ENCODE measurements at places on chromosomes 7 and 10.

GRCh38 chr10:56370217-56371113, 9.4 kb upstream of the ZWINT start:
- peak; percentile 32 for DNase-seq

- no peak for DNase-seq
Observed at GRCh38 chr10:70348228-70348850, 34.1 kb downstream of the LRRC20 start.

DNA sequence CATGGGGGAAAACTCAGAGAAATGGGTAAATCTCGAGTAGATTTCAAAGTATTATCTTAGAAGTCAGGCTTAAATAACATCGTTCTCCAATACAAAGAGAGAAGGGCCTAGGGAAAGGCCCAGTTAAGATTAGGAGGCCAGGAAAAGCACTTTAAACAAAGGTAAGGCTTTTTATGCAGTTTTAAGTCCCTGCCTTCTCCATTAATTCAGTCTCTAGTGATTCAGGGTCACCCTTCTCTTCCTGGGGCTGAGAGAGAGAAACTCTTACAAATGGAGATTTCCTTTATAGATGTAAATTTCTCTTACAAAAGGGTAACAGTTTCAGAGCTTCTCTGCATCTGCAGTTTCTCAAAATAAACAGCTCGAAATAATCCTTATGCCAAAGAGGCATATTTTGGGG, 179.3 kb downstream of the HECW1 start:
- DNase-seq, result no peak

DNA sequence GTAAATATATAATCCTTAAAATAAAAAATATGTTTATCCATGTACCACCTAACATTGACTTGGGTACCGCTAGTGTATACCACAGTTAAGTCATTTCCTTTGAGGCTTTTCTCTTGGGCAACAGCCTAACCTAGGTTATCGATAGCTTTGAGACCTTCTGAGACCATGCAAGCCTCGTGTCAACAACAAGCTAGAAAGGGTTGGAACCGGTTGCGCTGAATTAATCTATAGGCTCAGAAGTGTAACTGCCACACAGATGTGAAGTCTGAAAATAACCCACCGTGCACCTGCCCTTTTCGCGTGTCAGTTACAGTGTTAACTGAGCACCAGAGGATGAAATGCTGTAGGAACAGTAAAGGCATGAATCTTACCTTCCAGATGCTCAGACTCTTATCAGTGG, 59.8 kb downstream of the ARID5B start:
- peak; percentile 27 for DNase-seq

DNA sequence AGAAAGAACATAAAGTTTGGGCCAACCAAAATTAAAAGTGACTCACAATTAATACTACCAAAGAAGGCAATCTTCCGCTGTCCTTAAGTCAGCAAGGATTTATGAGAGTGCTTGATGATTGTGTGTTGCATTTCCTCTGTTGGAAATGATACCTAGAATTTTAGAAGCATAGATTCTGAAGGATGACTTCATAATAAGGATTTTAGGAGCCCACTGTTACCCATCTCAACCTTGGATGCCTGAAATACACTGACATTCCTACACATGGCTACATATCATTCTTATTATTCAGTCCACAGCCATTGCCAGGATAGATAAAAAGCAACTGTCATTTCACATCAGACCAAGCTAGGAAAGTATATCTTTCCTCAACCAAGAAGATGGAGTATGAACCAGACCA, 823.8 kb downstream of the LRMDA start:
- no peak for DNase-seq

- no peak for DNase-seq
Observed at GRCh38 chr10:24215196-24215595, 6.3 kb downstream of the KIAA1217 start.

GRCh38 chr7:5408777-5409176, 14.9 kb downstream of the TNRC18 start:
- no peak for DNase-seq

DNA sequence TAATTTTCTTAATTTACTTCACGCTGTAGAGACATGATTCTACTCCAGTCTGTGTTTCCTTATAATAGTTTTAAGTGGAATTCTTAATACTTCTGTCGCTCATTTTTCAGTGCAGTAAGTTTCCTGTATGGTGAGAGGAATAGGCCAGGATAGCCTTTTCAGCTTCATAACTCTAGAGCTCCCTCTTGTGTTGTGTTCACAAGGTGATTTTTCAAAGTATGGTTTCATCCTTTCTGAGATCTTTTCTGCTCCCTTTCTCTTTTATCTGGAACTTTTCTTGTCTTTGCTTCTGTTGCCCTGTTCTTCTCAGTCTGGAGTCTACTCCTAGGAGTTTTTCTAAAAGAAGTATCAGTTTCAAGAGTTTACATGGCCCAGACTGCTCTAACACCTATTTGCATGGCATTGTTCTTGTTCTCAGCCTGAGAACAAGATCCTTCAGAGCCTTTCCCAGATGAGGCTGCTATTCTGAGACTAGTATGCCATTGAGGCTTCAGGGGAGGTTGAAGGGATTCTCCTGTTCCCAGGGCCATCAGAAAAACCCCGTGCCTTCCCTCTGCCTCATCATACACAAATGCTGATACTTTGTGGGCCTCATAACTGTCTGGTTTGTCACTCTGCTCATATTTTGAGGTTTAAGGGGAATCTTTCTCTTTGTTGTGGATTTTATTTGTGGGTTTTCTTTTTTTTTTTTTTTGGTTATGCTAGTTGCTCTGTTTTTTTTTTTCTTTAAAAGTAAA, 21.8 kb downstream of the NET1 start:
- DNase-seq, result no peak

- no peak for DNase-seq
Observed at GRCh38 chr7:130349911-130350782, 5.5 kb downstream of the CPA5 start.

GRCh38 chr7:95454438-95455045, 19.7 kb upstream of the PON2 start:
- no peak for DNase-seq

- no peak for DNase-seq
Observed at GRCh38 chr7:76196786-76197185, 4.9 kb upstream of the SRRM3 start.

DNA sequence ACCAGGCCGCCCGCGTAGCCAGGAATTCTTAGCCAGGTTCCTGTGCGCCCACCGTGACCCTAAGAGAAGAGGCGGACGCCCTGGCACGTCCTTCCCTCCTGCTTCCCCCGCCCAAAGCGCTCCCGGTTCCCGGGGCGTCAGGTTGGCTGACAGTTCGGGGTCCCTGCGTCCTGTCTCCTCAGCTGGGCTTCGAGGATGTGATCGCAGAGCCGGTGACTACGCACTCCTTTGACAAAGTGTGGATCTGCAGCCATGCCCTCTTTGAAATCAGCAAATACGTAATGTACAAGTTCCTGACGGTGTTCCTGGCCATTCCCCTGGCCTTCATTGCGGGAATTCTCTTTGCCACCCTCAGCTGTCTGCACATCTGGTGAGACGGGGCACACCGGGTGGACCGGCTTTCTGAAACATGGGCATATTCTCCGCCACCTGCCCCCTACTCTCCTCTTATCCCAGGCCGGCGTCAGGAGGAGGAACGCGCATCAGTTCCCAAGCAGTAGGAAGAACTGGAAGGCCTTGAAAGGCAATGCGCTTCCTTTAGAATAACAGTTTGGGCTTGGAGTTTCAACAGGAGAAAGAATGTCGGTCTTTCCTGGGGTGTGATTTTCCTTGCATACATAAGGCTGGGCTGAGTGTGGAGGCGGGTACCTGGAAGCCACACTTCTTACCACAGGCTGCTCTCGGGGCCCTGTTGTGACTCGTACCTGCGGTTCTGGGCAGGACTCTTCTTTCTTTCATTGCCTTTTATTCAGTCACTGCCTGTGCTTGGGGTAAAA, 728 bp downstream of the CAV2 start:
- peak; percentile 35 for DNase-seq

GRCh38 chr10:15236340-15236739, 67.8 kb upstream of the NMT2 start:
- no peak for DNase-seq

DNA sequence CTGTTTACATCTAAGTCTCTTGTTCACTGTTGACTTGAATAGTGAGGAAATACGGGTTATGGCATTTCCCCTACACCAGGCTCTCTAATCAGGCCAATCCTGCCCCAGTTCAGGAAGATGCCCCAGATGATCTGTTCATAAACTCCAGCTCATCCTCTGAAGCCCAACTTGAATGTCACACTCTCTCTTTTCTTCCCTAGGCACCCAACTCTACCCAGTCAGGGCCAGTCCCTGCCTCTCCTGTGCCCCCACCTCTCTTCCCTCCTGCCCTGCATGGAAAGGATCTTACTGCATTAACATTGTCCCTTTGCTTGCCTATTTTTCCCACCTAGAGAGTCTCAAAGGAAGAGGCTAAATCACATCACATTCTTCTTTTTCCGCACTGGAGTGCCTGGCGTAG, 10.6 kb upstream of the TRPV6 start:
- DNase-seq, result no peak

DNA sequence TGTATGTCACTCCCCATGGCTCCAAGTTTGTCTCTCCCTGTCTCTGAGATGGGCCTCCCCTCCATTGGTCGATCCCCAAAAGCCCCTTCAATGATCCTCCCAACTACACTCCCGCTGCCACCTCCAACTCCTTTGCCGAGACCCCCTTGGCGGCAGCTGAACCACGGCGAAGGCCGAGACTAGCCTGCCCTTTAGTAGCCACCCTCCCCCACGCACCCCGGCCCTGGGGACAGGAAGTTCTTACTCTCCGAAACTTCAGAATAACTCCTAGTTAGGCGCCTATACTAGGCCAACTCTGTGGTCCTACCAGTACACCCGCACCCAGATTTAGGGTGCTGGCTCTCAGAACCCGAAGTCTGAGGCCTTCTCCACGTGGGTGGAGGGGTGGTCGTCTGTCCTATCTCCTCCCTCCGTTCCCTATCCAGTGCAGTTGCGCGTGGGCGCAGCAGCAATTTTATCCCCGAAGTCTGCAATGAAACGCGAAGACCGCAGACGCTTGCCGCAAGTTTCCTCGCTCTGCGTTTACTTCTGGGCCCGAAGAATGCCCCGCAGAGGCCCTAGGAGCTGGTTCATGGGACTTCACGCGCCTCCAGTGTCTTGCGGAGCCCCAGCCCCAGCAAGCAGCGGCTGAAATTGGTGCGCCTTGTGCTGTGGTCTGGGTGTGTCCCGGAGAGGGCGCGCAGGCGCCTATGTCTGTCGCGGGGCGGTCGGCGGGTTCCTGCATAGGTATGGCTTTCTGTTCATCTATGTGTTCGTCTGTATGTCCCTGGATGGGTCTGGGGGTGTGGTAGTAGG, 82.6 kb upstream of the SLF2 start:
- no peak for DNase-seq

- DNase-seq, result no peak
Observed at GRCh38 chr10:124619195-124619594, 125.0 kb downstream of the FAM53B start.

DNA sequence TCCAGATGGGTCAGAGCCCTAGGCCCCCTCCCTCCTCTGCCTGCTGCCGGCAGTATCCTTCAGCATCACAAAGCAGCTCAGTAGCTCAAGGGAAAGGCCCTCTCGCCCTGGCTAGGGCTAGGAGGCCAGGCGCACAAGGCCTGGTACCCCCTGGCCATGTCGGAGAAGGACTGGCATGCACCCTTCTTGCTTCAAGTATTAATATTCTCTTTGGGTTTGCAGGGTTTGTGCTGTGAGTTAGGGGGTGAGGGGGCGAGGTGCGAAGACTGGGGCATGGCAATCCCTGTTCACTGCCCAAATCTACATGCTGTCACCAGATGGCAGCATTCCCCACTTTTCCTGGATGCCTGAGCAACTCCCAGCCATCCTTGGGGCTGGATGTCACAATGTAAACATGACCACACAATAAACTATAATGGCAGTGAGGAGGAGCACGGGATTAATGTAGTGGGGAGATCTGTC, 105.2 kb downstream of the NEURL1 start:
- DNase-seq, result no peak

- DNase-seq, result no peak
Observed at GRCh38 chr10:17006631-17007417, 122.8 kb downstream of the CUBN start.

- no peak for DNase-seq
Observed at GRCh38 chr7:148489678-148490077, 100.9 kb upstream of the C7orf33 start.

GRCh38 chr7:139647085-139647484, 123.6 kb downstream of the CLEC2L start:
- DNase-seq, result no peak

DNA sequence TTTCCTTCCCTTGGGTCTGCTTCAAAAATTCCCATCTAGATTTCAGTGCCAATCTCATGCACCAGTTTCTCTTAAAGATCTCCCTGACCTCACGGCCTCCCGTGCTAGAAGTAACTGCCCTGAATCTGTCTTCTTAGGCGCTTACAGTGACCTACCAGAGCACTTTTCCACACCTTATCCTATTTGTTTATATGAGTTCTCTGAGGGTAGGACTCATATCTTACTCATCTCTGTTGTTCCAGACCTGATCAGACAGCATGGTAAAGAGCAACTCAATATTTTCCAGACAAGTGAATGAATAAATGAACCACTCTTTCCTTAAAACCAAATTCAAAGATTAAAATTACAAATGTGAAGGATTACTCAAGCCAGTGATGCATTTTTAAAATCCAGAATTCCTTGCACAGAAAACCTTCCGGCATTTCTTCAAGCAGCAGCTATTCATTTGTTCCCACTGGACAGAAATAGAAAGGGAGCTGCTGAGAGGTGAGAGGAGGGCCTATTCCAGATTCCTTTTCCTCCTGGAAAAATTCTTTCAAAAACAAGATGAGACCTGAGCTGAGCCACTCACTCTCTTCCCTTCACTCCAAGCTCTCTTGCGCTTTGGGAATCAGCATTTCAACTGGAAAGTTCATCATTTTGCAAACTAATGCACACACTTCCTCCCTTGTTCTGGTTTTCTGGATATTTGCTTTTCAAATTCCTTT, 94.6 kb downstream of the ELMO1 start:
- no peak for DNase-seq

- no peak for DNase-seq
Observed at GRCh38 chr10:101552442-101552841, 35.6 kb downstream of the POLL start.

- no peak for DNase-seq
Observed at GRCh38 chr7:13042605-13043236, 355.3 kb downstream of the ARL4A start.

GRCh38 chr7:134376693-134377092, 60.0 kb upstream of the SLC35B4 start:
- DNase-seq, result no peak

DNA sequence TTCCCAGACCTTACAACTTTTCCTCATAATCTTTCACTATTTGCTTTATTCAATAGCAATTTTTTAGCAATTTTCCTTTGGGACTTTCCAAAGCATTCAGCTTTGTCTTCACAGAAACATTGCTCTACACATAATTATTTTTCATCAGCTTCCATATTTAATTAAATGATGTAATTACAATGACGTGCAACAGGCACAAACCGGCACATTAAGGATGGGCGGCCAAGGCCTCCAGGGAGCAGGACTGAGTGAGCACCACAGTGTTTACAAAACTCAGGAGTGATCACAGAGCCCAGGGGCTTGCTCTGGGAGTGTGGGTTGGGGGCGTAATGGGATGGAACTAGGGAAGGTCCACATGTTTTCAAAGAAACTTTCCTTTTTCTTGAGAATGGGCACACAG, 69.8 kb downstream of the MAD1L1 start:
- no peak for DNase-seq
